ENCODE measurements at places on chromosomes 3 and 15. TPM values are rescaled to one million over a fixed set of nuclear protein-coding genes. Genes with fewer than 3 reads are reported as not detected.

- no peak for DNase-seq
These were observed 91.4 kb upstream of the SCN10A start for GRCh38 chr3:38907426-38907825.

GRCh38 chr3:11010426-11011165 lies 18.0 kb downstream of the SLC6A1 start:
- DNase-seq, result no peak

PEX5L gene
- total RNA-seq, result not detected

CERS3 gene
- 0.74 TPM for total RNA-seq

GRCh38 chr3:58167431-58168351 lies 43.1 kb downstream of the DNASE1L3 start:
- DNase-seq, result peak; percentile 82

DNA sequence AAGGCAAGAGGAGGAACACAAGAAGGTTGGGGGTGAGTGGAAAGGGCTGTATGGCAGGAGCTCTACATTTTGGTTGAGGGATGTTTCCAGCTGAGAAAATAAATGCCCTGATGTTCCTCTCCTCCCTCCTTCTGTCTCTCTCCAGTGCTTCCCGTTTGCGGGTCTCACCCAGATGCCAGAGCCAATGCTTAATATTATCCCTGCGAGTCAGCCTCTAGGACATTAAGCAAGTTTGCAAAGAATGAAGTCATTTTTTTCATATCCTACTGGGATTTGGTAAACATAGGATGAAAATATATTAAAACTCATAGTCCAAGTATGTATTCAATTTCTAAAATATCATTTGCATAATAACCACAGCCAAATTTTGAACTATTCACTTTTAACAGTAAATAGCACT lies 295.9 kb downstream of the CADM2 start:
- no peak for DNase-seq

- DNase-seq, result no peak
These were observed 15.9 kb downstream of the HPS3 start for GRCh38 chr3:149145356-149145755.

DNA sequence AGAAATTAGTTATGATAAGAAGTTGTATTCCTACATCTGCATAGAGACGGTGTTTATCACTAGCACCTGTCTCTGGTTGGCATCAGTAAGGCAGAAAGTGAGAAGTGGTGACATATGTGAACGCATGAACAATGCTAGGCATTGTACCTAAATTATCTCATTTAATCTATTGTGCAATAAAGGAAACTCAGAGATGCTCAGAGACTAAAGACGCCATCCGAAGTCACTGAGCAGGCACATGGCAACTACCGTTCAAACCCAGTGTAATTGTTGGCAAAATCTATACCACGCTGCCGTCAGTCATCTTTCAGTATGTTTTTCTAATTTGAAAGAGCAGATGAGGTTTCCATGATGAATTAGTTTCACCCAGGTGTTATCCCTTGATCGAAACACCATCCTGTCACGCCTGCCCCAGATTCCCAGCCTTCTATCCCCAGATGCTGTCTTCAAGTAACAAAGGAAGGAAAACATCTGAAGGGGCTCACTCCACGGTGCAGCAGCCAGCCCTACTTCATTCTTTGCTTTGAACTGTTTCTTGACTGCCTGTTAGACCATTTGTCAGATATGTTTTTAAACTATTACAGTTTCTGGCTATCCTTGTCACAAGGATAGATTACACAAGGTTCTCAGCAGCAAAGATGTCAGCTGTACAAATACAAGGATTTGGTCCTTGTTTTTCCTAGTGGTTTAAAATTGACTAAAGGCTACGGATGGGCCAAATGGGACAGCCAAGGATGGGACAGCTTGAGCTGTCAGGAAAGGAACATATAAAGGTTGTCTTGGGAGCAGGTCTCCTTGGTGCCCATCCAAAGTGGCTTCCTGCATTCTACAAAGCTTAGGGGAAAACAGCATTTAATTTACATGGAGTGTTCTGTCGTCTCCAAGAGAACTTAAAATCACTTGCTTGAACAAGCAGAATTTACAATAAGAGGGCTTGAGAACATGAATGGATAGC lies 99.1 kb downstream of the TMEM108 start:
- DNase-seq, result no peak

DNA sequence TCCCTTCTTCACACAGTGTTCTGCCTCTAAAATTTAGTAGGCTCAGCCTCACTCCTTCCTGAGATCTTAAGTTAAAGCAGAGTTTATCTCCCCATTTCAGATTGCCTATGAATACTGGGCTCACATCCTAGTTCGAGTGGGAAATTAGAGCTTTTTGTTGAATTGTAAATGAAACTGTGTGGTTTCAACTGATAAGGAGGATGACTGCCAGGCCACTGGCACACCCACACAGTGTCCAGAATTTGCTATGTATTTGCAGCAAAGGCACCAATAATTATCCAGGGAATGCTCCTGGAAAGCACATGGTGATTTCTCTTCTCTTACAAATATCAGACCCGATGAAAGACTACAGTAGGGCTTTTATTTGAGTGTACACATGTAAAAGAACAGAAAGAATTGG lies 308.1 kb upstream of the COL8A1 start:
- DNase-seq, result no peak

- no peak for DNase-seq
These were observed 238.9 kb upstream of the GBE1 start for GRCh38 chr3:82000350-82000749.

NR2F2 gene
- total RNA-seq, result not detected

DNA sequence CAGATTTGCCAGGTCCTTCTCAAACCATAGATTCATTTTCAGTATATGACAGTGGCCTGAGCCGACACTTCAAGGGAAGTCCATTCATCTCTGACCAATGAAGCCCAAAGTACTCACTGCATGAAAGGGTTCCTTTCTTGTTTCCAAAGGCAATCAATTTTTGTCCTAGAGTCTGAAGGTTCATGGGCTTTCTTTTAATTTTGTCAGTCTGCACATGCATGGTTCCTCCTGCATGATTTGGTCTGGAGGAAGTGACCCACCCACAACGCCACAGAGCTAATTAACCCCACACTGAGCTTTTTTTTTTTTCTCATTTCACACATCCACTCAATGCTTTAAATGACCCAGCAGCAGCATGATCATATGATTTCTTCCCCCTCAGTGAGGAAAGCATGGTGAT lies 216.4 kb downstream of the TIGIT start:
- DNase-seq, result no peak

- DNase-seq, result no peak
These were observed 238.7 kb upstream of the P2RY1 start for GRCh38 chr3:152595975-152596821.

DNA sequence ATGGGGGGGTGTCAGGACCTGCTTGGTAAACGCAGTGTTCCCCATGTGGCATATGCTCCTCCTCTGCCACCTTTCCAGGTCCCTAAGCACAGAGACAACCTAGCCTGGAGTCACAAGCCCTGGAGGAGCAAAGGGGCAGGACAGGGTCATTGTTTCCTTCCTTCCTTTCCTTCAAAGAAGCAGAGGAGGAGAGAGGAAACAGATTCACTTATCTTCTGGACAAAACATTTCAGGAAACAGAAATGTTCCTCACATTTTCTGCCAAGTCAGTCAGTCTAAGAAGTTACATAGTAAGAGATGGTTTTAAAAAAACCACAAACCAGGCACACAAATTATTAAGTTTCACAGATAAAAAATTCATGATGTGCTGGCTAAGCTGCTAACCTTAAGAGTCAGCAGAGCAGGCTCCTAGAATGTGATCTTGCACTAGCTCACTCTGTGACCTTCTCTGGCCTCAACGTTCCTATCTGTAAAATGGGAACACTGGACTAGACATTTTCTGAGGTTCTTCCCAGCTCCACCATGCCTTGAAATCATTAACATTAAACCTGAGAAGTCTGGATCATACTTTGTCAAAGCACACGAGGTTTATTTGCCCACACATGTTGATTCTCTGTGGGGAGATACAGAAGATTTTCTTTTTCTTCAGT lies 47.9 kb downstream of the ATP13A5 start:
- no peak for DNase-seq

- no peak for DNase-seq
These were observed 81.6 kb upstream of the CHMP2B start for GRCh38 chr3:87145553-87145952.

ADAMTSL3 gene
- not detected for total RNA-seq

LDHAL6B gene
- not detected for total RNA-seq

AADACL2 gene
- total RNA-seq, result not detected

HERC2 gene
- total RNA-seq, result 36.4 TPM

KNG1 gene
- not detected for total RNA-seq

GRCh38 chr15:63763476-63764123 lies 70.1 kb downstream of the HERC1 start:
- DNase-seq, result no peak

GRCh38 chr3:148075771-148076716 lies 621.7 kb upstream of the AGTR1 start:
- no peak for DNase-seq

GMPPB gene
- total RNA-seq, result 29.9 TPM

CCDC13 gene
- total RNA-seq, result 0.70 TPM

- DNase-seq, result no peak
These were observed 92.0 kb upstream of the VGLL3 start for GRCh38 chr3:87082796-87083440.

DNA sequence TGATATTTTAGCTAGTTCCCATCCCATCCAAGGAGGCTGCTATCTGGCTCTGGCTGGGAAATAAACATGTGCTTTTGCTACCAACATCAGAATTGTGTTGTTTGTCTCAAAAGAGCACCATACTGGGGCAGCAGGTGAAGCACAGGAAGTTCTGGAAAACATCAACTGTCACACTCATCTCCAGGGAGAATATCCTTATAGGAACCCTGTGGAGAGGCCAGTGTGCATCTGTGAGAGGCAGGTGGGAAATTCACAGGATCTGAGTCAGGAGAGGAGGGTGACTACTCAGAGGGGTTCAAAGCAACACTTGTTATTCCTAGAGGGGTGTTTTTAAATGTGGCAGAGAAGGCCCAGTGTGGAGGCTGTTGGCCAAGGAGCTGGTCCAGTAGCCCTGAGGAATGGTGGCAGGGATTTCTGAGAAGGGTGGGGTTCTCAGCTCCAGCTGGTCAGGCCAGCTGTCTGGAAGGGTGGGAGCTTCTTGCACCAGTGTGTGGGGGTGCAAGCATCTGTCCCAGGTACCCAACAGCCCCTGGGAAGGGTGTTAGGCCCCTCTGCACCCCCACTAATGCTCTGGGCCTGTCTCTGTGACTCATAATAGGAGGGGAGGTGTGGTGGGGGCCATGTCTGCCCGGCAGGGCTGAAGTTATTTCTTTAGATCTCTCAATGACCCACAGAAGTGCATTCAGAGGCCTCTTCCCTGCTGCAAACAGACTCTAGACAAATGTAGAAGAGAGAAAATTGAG lies 28.7 kb downstream of the RPSA start:
- no peak for DNase-seq

DNA sequence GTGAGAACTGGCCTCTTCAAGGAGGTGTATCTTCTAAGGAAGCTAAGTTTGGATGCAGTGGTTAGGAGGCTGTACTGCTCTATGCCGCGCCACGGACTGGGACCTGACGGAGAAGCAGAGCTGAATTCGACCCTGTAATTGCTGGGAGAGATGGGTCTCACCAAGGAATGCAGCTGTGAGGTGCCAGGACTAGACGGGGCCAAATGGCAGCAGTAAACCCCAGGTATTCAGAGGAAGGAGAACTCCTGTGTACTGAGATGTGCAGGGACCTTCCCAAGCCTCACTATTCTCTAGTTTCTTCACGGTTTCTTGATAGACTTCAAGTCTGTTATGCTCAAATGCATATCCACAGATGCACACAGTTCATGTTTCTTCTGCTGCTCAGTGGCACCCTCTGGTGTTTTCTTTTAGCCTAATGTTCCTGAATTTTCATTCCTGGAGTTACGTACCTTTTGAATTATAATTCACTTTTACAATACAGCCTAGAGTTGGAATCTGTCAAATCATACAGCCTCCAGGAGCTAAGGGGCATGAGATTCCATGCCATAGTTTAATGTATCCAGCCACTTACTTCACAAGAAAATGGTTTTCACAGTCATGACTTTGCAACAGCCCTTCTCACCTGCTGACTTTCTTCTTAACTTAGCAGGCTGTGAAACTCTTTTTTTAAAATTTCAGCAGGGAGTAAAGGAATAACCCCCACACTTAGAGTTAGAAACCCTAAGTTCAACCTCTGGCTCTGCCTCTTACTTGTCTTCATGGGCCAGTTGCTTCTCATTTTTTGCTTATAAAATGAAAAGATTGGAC lies 61.8 kb downstream of the GLDN start:
- DNase-seq, result no peak

All from activated naive CD4-positive, alpha-beta T cell treated with anti-CD3 and anti-CD28 coated beads, Interleukin-2, amount 50 U/mL, for 72 hours (primary cell).